ENCODE measurements at places on chromosomes 7 and 10.
A peak's percentile ranks its signal among the peaks of the same experiment; 100 is the strongest.

GRCh38 chr7:77819021-77819420 is 20.4 kb downstream of the PHTF2 start:
- no peak for DNase-seq

DNA sequence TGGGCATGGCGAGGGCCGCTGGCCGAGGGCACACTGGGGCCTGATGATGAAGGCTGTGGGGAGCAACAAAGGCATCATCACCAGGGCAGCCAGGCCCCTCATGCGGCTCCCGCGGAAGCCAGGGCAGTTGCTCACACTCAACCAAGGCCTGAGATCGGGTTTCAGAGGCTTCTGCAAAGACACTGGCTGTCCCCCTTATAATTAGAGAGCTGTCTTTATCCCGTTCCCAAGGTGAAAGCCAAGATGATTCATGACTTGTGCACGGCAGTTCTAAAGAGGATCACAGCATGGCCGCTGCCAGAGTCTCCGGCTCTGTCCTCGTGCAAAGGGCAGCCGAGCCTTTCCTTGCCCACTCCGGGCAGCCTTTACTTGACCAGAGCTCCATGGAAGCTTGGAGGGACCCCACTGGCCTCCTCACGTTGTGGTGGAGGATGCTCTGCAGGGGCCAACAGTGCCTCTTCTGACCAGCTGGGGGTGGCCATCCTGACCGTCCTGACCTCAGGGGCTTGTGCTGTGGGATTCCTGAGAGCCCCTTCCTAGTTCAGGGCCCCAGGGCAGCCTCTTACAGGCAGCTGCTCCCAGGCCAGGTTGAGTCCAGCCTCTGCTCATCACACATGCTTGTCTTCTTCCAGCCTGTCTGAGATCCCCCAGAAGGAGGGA is 82.3 kb downstream of the PRKAG2 start:
- DNase-seq = no peak

- peak; percentile 4 for DNase-seq
These were observed 95.7 kb upstream of the PALS2 start for GRCh38 chr7:24477398-24478136.

DNA sequence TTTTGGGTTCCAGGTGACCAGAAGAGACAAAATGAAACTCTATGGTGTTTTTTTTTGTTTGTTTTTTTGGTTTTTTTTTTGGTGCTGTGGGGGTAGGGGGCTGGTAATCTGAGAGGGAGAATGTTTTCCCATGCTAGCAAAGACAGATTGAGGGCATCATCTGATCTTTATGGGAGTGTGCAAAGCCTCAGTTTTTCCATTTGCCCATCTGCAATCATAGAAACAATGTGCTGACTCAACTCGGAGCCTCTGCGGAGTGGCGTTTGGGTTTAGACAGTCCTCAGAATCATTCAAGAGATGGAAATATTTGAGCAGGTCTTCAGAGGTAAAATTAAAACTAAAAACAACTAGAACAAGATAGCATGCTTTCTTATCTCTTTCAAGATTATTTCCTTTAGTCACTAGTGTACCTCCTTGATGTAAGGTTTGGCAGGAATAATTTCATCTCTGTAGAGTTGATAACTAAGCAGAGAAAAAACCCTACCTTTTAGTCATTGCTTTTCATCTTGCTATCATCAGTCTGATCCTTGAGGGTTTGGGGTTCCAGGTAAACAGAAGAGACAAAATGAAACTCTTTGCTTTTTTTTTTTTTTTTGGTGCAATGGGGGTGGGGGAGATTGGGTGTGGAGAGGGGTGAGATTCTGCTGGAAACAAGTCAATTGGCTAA is 18.0 kb downstream of the CNNM2 start:
- no peak for DNase-seq

DNA sequence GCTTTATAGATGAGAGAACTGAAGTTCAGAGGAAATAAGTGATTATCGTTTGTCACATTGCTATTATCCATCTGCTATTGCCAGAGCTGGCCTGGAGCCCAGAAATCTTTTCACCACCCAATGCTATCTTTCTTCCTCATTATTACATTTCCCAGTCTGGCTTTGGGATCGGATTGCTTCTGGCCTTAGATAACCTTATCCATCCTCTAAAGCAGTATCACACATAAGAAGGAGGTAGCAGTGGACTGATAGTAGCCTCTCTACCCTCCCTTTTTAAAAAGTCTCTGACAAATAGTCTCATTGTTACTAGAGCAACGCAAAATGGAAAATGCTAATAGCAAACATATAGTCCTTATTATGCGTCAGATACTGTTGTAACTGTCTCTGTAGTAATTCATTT is 1.3 kb upstream of the CLDN12 start:
- no peak for DNase-seq

DNA sequence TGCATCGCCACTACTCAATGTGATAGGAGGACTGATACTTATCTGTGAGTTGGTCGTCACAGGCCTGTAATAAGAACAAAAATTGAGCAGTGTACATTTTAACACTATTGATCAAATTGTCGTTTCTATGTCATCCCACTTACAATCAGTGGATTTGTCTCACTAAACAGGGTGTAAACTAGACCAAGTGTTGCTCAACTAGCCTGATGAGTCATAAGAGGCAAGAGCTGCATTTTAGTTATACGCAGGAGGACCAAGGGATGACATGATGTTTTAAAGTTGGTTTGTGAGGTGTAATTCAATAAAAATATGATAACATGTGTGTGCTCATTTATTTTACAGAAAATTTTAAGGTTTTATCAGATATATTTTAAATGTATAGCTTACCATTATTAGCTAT is 1239.2 kb downstream of the REEP3 start:
- no peak for DNase-seq

GRCh38 chr10:31929261-31930022 is 811 bp upstream of the ARHGAP12 start:
- no peak for DNase-seq

- no peak for DNase-seq
These were observed 92.8 kb downstream of the CD36 start for GRCh38 chr7:80731281-80731680.

DNA sequence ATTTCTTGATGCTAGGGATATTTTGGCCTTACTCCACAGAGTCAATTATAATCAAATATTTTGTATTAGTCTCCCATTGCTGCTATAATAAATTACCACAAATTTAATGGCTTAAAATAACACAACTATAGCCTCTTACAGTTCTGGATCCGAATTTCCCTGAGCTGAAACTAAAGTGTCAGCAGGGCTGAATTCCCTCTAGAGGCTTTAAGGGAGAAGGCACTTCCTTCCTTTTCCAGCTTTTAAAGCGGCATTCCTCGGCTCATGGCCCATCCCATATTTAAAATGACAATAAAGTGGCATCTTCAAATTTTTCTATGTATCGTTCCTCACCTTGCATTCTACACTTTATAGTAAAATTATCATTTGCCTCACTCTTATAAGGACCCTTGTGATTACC is 421.4 kb upstream of the ZWINT start:
- DNase-seq = no peak

GRCh38 chr7:467856-468545 is 51.6 kb downstream of the PDGFA start:
- DNase-seq = no peak

- peak; percentile 49 for DNase-seq
These were observed 15.6 kb downstream of the ATG9B start for GRCh38 chr7:151008511-151009323.

- no peak for DNase-seq
These were observed 76.2 kb downstream of the CTBP2 start for GRCh38 chr10:125084191-125084613.

GRCh38 chr7:24233386-24233785 is 50.6 kb upstream of the NPY start:
- no peak for DNase-seq

DNA sequence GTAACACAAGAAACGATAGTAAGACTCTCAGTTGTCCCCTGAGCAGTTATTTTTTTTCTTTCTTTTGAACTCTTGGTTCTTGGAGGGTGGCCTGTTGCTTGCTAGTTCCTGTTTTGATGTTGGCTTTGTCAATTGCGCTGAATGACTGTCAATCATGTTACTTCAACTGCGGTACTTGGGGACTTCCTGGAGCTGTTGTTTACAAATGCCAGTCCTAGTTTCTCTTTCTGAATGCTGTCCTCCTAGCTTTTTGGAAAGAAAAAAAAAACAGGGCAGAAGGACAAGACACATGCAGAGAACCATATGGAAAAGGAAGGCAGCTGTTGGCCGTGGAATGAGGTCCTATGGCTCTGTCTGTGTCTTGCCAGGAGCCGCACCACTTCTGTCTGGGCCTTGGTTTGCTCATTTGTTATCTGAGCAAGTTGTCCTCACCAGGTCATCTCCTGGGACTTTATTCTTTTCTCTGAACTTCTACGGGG is 7.0 kb upstream of the PDCD4 start:
- DNase-seq = no peak

GRCh38 chr7:96979551-96980276 is 25.6 kb upstream of the DLX6 start:
- DNase-seq = no peak

- DNase-seq = peak; percentile 48
These were observed 472.0 kb downstream of the KCNMA1 start for GRCh38 chr10:77165445-77166208.

GRCh38 chr10:132355297-132355696 is 23.3 kb downstream of the LRRC27 start:
- DNase-seq = no peak

GRCh38 chr7:74671602-74672001 is 14.1 kb downstream of the GTF2I start:
- DNase-seq = no peak

All from NCI-H1930 (cell line).